HuH-7.5 (cell line): ENCODE measurements at places on chromosomes 2 and 18.
A peak's percentile ranks its signal among the peaks of the same experiment; 100 is the strongest.

DNA sequence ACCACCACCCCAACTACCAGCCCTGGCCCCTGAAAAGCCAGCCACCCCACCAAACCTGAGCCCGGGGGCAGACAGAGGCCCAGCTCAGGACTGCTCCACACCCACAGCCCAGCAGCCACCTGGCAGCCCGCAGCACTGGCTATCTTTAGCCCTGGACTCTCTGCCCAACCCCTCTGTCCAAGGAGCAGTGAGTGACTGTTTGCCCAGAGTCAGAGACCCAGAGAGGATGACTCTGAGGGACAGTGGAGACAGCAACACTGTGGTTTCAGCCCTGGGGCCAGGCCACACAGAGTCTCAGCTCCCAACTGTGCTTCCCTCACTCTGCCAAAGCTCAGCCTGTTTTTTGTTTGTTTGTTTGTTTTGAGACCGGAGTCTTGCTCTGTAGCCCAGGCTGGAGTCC is 32.6 kb downstream of the BIN1 start:
- no peak for DNase-seq

- DNase-seq = no peak
Measured at GRCh38 chr2:240687741-240688552, 3.7 kb upstream of the AQP12A start.

- no peak for DNase-seq
Measured at GRCh38 chr2:68921646-68922045, 31.0 kb downstream of the GKN2 start.

DNA sequence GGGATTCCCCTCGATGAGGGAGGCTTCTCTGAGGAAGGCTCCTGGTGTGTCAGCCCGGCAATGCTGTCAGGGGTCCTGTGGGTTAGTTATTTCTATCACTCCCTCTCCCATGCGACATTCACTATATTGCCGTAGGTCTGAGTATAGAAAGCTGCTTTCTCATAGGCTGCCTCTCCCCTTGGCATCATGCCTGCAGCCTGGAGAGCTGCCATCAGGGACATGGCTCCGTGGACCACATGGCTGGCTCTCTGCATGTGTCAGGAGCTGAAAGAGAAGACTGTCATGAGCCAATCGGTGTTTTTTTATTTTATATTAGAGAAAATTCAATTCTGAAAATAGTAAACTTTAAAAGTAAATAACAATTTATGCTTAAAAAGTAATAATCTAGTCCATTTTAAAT is 198.0 kb downstream of the CDH20 start:
- no peak for DNase-seq

GRCh38 chr2:73939419-73939818 is 12.7 kb downstream of the DGUOK start:
- no peak for DNase-seq

- DNase-seq = no peak
Measured at GRCh38 chr2:63881205-63881604, 39.5 kb downstream of the UGP2 start.

DNA sequence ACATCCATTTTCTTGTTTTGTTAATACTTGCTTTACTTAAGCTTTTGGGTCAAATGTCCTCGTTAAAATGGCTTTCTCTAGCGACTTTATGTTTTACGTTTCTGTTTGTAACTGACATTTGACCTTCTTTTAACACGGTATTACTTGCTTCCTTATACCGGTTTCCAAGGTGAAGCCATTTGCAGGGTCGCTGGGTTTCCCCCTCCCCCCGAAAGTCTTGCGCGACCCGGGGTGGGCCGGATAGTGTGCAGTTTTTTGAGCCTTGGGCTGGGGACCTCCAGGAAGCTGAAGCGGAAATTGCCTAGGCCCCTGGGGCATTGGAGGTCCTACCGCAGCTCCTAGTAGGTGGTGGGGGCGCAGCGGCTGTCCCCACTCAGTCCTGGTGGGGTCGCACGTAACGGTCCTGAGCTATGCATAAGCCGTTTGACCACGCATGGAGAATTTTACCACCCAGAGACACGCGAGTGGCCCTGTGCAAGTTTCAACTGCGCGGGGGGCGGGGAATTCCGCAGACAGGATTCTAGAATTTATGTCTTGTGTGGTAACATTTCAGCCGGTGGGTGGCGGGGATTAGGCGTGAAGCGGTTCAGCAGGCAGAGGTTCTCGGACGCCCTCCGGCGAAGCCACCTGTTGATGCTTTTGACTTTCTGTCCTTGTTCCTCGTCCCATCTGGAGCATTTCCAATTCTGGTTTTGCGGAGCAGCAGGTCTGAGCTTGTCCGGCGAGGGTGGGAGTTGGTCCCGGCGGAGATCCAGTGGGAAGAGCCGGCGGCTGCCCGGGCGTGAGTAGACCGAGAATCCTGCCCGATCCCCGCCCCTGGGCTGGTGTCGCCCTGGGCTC is 2.4 kb downstream of the CFLAR start:
- peak; percentile 50 for DNase-seq

DNA sequence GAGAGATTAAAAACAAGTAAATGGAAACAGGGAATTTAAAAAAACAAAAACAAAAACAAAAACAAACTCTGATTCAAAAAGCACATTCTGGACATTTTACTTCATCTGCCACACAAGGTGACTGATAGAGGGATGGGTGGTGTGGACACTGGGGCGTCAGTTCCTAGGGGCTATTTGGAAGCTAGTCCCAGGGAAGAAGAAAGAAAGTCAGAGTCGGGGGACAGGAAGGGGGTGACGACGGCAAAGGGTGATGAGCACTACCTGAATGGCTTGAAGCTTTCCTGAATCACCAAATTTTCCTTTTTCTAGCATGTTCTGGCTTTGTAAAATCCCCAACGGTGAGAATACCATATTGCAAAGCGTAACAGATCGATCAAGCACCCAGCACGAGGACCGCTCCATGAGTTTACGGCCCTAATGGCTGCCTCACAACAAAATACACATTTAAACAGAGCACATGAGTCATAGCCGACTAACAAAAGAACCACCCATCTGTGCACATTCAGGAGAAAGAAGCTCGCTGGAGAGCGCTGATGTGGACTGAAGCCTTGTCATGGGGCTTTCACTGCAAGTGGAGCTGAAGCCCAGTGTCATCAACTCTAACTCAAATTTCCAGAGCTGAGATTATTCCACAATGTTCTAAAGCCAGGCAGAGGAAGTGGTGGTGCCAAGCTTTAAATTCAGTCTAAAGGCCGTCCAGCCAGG is 178.9 kb downstream of the LNPK start:
- DNase-seq = no peak

GRCh38 chr18:78582181-78582709 is 397.4 kb upstream of the SALL3 start:
- DNase-seq = no peak

DNA sequence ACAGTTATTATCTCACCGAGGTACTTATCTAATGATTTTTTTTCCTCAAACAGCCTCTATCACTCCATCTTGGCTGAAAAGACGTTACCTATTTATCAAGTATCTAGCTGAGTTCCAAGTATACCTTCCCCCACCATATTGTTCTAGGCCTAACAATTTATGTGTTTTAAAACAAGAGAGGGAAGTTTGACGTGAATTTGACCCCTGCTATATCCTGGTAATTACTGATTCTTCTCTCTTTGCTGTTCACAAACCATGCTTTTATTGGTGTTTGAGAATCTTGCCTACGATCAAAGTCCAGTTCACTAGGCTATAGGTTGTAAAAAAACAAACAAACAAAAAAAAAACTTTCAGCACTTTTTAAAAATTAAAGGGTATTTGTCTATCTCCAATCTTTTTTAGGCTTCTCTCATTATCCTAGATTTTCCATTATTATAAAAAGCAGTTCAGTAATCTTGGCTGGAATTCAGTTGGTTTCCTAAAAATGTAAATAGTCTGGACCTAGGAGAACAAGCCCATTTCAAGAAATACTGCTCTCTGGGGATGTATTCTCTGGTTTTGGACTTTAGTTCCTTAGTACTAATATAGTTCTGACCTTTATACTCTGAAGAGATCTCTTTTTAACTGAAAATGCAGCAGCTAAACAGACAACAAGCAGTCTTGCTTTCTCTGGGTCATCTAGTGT is 505.4 kb downstream of the CPS1 start:
- no peak for DNase-seq

- no peak for DNase-seq
Measured at GRCh38 chr2:189798312-189799029, 14.2 kb downstream of the PMS1 start.

GRCh38 chr2:55916473-55917049 is 7.0 kb downstream of the EFEMP1 start:
- no peak for DNase-seq

DNA sequence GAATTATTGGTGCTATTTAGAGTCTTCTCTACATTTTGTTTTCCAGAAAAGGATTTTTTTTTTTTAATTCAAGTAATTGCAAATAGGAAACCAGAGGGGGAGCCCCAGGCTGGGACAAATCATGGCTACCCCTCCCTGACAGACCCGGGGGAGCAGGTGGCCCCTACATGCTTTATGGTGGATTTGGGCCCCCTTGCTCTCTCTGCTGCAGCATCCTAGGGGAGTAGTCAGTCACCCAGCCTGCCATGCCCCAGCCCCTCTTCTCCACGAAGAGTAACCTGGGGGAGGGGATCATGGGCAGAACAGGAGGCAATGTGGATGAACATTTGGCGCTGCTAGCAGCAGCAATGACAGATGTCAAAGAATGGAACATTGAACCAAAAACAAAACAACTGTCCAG is 4.6 kb downstream of the C2orf81 start:
- no peak for DNase-seq

DNA sequence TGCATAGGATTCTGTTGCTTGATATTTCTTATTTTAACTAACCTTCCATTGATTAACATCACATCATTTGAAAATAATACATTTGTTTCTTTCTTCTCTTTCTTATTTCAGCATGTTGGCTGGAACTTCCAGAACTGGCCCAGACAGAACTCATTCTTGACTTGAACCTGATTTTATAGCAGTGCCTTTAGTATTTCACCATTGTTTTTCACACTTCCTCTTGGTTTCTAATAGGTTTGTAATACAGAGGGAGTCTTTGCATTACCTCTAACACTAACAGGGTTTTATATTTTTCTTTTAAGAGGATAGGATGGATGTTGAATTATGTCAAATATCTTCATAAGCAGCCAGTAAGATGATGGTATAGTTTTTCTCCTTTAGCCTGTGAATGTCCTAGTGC is 39.2 kb downstream of the SEMA4F start:
- DNase-seq = no peak

GRCh38 chr2:207330912-207331311 is 165.2 kb upstream of the KLF7 start:
- DNase-seq = no peak

GRCh38 chr18:44724105-44724778 is 43.6 kb downstream of the SETBP1 start:
- DNase-seq = no peak

- DNase-seq = no peak
Measured at GRCh38 chr2:63837036-63837594, 4.6 kb upstream of the UGP2 start.

GRCh38 chr2:230441227-230441897 is 25.4 kb downstream of the SP100 start:
- no peak for DNase-seq

DNA sequence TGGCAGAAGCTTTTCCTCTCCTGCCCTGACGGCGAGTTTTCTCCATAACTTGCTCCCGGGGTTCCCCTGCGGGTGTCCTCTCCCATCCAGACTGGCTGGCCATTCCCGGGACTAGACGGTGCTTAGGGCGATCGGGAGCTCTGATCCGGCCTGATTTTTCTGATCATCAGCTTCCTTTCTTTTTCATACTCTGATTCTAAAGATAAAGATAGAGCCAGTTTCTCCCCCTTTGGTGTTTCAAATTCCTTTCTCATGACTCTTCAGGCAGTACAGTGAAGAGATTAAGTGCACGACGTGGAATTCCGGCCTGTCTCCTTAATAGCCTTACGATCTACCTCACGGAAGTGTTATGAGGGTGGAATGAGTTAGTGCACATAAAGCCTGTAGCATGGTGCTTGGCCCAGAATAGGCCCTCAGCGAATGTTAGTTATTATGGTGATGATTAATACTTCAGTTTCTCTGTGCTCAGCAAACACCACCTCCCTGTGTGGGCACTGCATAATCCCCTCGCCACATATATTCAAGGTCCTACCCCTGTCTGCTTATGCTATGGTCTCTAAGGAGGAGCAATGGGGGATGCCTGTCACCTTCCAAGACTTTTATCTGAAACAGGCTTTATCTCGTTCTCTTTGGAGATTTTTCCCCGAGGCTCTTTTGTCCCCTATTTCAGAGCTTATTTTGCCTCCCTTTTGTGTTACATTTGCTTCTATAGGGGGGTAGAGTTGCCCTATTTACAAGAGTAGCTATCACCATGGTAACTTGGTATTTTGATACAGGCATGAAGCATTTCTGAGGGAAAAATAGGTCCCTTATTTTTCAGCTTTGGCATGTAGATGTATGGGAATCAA is 254.8 kb downstream of the CDH2 start:
- DNase-seq = no peak

DNA sequence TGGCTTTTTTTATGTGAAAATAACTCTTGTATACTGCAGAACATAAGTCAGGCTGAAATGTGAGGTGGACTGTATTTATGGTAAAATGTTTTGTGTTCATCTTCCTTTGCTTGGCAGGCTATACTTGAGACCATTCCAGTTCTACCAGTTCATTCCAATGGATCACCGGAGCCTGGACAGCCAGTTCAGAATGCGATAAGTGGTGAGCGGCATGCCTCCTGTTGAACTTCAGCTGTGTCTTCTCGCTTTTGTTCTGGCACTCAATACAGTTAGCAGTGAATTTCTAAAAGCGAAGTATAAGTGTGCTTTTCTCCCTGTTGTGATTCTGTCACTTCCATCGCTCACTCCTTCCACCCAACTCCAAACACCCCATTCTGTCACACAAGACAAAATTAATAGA is 138.5 kb downstream of the ARHGAP28 start:
- no peak for DNase-seq

- no peak for DNase-seq
Measured at GRCh38 chr18:41113885-41114482, 841.0 kb upstream of the PIK3C3 start.

GRCh38 chr2:72180351-72180750 is 32.7 kb upstream of the CYP26B1 start:
- no peak for DNase-seq

DNA sequence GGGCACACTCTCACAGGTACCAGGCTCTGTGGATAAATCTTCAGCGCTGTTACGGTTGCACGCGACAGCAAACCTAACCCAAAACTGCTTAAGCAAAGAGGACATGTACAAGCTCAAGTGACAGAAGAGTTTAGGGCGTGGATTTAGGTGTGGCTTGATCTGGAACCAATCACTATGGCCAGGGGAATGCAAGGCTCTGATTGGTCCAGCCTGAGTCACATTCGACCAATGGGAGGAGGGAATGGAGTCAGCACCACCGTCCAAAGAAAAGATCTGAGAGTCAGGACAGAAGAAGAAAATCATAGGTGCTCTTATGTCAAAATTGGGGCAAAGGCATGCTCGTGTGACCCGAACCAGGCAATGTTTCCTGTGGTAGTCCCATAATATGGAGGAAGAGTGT is 139.0 kb downstream of the TRIM43 start:
- DNase-seq = no peak
